ENCODE measurements at places on chromosomes 7 and 10.
A peak's percentile ranks its signal among the peaks of the same experiment; 100 is the strongest.

- DNase-seq = no peak
These were observed 42.0 kb downstream of the ABCA13 start for GRCh38 chr7:48213226-48213625.

DNA sequence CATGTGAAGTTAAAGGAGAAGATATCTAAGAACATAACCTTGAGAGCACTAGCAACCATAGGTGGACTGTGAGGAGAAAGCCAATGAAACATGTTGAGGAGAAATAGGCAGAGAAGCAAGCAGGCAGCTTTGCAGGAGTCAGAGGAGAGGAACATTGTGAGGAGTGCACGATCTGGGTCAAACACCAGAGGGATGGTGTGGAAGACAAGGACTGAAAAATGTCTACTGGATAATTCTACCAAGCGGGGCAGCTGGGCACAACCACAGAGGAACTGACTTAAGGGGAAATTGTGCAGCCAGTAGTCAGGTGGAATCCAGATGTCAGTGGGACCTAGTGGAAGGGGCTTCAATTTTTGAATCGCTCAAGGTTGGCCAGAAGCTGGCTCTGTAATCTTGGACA, 111.9 kb upstream of the LANCL2 start:
- no peak for DNase-seq

DNA sequence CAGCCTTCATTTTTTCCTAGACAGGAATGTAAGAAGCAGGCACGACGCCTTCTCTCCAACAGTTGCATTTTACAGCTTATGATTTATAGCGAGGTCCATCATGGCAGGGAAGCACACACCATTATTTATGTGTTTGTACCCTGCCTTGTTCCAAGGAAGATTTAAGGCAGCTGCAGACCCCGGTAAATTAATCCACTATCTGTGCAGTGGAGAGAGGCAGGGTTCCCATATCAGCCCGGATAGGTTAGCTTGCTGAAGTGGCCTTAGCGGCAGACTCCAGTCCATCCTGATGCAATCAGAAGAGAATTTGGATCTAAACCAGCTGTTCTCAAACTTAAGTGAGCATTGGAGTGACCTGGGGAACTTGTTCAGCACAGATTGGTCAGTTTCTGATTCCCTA, 359.4 kb downstream of the GALNT17 start:
- no peak for DNase-seq

GRCh38 chr10:71725998-71726579, 6.5 kb upstream of the C10orf105 start:
- peak; percentile 34 for DNase-seq

GRCh38 chr7:81783818-81784217, 14.0 kb upstream of the HGF start:
- DNase-seq = no peak

DNA sequence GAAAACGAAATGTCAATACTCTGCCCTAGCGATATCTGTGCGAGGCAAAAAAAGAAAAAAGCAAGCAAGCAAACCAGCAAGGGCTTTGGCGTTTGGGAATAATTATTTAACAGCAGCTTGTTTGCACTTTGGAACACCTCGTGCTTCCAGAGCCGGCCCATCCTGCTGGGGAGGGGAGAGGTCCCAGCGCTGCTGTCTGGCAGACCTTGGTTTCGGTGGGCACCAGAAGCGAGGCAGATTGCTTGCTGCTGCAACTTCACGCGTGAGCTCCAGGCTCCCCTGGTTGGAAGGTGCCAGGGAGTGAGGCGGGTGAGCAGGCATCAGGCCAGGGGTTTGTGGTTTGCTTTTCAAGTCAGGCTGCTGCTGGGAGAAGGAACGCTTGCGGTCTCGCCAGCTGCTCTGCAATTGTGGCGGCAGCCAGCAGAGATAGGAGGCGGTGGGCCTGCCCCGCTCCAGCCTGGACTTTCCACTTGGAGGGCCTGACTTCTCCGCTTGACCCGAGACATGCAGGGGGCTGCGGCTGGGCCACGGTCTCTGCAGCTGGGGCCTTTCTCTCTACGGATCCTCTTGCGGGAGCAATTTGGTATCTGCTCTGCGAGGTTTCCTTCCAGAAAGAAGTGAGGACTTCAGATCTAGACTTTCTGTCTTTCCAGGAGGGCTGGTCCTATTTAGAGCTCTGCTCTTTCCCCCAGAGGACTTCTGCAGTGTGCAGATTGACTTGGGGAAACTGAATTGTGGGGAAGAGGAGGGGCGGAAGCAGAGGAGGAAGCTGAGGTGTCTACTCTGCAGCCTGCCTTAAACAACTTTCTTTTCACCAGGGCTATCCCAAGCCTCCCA, 131.4 kb downstream of the PRPF18 start:
- DNase-seq = no peak

- DNase-seq = no peak
These were observed 173.5 kb downstream of the KMT2E start for GRCh38 chr7:105187302-105188169.

DNA sequence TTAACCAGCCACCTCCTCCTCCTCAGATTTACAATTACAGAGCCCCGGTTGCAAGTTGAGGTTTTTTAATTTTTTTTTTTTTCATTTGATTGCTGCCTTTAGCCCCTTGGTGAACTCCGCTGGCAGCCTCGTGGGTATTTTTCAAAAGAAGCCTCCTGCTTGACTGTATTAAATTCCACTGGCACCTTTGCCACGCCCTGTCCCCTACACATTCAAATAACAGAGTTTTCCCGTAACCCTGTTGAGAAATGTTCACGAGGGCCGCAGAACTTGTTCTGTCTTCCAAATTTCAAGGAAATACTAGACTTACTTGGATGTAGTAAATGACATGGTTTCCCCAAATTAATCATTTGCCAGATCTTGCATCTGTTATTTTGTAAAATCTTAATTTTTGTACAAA, 167.0 kb downstream of the ARID5B start:
- no peak for DNase-seq

DNA sequence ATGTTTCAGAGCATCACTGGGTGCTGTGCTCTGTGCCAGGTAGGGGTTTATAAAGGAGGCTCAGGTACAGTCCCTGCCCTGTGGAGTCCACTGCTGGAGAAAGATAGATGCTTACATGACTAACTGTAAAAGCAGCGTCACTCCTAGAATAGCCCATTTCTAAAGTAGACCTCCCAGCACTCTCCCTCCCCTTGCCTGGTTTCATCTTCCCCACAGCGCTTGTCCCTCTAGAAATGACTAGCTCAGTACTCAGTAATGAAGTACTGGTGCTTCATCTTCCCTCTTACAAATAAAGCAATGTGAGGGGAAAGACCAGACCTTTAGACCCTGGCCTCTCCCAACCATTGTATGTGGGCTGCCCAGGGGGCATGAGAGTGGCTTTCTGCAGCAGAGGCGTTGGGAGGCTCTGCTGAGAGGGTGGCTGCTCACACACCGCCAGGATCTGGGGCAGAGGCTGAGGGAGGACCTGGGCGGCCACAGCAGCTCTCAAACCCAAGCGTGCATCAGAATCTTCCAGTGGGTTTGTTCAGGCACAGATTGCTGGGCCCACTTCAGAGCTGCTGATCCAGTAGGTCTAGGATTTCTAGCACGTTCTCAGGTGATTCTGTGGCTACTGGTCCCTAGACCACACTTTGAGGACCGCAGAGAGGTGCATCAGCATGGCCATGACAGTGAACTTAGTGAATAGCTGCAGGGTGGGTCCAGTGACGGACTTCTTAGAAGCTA, 110.3 kb upstream of the ANLN start:
- no peak for DNase-seq

DNA sequence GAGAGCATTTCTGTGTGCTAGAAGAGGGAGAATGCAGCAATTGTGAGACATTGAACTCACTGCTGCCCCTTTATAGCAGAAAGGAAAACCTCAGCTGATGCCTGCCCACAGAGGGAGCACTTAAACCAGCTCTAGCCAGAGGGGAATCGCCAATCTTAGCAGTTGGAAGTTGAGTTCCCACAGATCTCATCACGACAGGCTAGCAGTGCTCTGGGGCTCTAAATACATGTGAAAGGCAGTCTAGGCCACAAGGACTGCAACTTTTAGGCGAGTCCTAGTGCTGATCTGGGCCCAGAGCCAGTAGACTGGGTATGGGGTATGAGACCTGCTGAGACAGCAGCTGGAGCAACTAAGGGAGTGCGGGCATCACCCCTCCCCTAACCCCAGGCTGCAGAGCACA, 25.2 kb upstream of the PRR15 start:
- no peak for DNase-seq

DNA sequence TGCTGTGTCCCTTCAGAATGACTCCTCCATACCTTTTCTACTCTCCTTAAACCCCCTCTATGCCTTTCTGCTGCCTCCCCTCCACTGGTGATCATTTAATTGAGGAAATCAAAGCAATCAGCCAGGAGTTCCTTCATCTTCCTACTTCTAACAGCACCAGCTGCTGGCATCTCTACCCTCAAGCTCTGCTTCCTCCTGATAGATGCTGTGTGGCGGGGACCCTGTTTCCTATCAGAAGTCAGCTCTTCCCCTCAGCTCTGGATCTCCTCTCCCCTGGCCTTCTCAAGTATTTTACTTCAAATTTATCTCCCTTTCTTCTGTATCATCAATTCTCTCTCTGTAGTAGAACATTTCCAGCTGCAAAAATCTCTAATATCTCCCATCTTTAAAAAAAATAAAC, 183.7 kb downstream of the ELMO1 start:
- no peak for DNase-seq

- no peak for DNase-seq
These were observed 29.0 kb downstream of the VPS41 start for GRCh38 chr7:38880035-38880434.

- DNase-seq = no peak
These were observed 30.6 kb downstream of the SUFU start for GRCh38 chr10:102534333-102534732.

- DNase-seq = peak; percentile 65
These were observed 26.4 kb upstream of the GNA12 start for GRCh38 chr7:2870471-2870931.

DNA sequence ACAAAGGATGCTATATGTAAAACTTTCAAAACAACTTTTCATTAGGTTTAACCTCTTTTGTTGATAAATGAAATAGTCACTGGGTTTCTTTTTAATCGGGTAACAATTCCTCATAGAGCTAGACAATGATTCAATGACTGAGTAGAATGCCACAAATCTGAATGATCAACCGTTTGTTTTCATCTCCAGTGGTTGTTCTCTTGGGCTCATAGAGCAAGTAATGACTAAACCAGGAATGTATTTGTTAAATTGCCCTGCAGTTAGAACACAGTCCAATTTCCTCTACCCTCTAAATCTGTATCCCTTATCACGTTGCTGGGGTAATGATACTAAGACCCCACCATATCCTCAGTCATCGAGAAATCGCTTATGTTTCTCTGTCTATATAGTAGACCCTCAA, 40.0 kb downstream of the CNNM1 start:
- DNase-seq = no peak

GRCh38 chr10:114779803-114780576, 41.6 kb upstream of the FHIP2A start:
- peak; percentile 77 for DNase-seq

GRCh38 chr7:16233517-16233916, 187.8 kb downstream of the CRPPA start:
- no peak for DNase-seq

GRCh38 chr10:25072786-25073185, 56.4 kb downstream of the THNSL1 start:
- no peak for DNase-seq

- DNase-seq = no peak
These were observed 164.6 kb downstream of the PTEN start for GRCh38 chr10:88028072-88028471.

- no peak for DNase-seq
These were observed 170.3 kb downstream of the NEURL1 start for GRCh38 chr10:103663802-103664201.

- DNase-seq = peak; percentile 9
These were observed 115.5 kb downstream of the FOXP2 start for GRCh38 chr7:114530057-114530611.

DNA sequence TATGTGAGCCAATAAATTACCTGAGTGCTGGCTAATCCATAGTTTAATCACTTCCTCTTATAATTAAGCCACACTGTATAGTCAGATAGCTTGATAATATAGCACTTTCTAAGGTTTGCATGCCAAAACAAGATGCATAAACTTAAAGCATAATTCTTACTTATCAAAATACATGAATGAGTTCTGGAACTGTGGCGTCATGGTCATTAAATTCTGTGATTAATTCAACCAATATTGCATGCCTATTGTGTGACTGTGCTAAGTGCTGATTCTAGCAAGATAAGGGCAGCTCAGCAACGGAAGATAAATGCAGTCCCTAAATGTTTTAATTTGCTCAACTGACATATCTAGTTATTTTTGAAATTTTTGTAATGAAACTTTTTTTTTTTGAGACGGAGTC, 29.7 kb downstream of the HOXA1 start:
- no peak for DNase-seq

GRCh38 chr10:6583447-6583846, 3.4 kb upstream of the PRKCQ start:
- no peak for DNase-seq

DNA sequence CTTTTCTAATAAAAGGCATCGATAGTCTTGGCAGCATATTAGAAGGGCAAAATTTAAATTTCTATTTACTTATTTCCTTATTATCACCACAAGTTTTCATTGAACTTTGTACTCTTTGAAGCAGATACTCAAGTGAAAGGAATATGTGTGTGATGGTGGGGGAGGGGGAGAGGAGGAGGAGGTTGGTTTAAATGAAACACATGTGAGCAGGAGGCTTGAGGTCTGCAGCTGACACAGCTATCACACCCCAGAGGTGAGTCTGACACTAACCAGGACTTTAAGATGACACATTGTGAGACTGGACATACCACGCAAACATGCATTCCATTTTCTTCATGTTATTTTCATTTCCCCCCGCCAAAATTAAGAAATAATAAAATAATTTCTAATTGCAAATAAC, 63.3 kb downstream of the CTTNBP2 start:
- no peak for DNase-seq

- DNase-seq = no peak
These were observed 214.4 kb downstream of the CCSER2 start for GRCh38 chr10:84542522-84543490.

DNA sequence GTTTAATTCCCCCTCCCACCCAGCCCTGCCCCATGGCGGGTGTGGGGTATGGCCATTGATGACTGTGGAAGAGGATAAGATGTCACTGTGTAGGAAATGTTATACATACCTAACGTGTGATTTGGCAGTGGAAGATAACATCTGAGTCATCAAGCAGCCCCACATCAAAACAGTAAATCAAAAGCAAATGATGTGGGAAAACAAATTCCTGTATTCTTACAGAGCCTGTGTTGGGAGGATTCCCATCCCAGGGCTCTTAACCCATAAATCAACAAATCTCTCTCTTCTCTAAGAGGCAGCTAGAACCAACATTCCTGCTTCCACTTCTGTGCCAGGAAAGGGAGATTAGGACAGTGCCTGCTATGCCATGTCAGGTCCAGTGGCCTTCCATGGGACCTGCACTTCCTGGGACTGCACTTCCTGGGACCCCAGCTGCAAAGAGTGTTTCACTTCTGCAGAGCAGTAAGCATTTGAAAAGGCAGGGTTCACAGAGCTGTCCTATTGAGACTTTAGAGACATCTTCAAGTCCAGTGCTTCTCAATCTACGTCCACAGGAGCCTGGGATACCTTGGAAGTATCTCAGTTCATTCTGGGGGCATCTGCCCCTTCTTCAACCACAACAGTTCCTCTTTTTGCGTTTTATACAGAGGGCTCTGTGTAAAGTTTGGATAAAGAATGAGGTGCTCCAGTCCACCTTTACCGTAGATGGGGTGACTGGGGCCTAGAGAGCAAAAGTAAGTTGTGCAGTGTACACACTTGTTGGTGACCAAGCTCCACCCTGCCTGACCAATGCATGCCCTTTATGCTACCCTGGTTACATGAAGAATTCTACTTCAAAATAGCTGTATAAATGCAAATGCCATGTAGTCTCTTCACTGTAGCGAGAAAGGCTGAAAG, 45.7 kb downstream of the ATXN7L1 start:
- peak; percentile 94 for DNase-seq

- DNase-seq = no peak
These were observed 6.5 kb downstream of the RGS10 start for GRCh38 chr10:119535837-119536507.

Measured in NCI-H460 (cell line).